ENCODE measurements at places on chromosomes 6 and 20.

- no peak for DNase-seq
Observed at GRCh38 chr6:169425628-169426370, 172.2 kb upstream of the THBS2 start.

GRCh38 chr6:76888351-76888750 lies 574.9 kb downstream of the HTR1B start:
- no peak for DNase-seq

- no peak for DNase-seq
Observed at GRCh38 chr6:140078561-140079125, 704.2 kb upstream of the CITED2 start.

GRCh38 chr20:10438217-10438616 lies 3.1 kb downstream of the SLX4IP start:
- no peak for DNase-seq

- no peak for DNase-seq
Observed at GRCh38 chr6:21707524-21708319, 114.2 kb downstream of the SOX4 start.

DNA sequence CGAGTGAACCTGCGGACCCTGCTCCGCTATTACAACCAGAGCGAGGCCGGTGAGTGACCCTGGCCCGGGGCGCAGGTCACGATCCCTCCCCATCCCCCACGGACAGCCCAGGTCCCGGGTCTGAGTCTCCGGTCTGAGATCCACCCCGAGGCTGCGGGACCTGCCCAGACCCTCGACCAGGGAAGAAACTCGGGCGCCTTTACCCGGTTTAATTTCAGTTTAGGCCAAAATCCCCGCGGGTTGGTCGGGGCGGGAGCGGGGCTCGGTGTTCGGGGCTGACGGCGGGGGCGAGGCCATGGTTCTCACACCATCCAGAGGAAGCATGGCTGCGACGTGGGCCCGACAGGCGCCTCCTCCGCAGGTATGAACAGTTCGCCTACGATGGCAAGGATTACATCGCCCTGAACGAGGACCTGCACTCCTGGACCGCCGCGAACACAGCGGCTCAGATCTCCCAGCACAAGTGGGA lies 46.9 kb upstream of the TRIM26 start:
- peak; percentile 15 for DNase-seq

DNA sequence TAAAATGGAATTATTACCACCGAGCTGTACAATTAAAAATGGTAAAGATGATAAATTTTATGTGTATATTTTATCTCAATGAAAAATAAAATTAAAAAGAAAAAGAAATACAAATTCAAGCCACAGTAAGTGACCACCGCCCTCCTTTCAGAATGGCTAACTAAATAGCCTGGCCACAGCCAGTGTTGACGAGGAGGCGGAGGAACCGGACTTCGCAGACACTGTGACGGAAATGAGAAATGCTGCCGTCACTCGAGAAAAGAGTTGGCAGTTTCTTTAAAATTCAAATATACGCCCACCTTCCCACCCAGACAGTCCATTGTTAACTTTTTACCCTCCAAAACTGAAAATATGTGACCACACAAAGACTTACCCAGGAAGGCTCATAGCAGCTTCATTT lies 50.0 kb downstream of the FOXF2 start:
- DNase-seq, result no peak

- DNase-seq, result peak; percentile 48
Observed at GRCh38 chr20:4813863-4814695, 92.4 kb downstream of the PRND start.

DNA sequence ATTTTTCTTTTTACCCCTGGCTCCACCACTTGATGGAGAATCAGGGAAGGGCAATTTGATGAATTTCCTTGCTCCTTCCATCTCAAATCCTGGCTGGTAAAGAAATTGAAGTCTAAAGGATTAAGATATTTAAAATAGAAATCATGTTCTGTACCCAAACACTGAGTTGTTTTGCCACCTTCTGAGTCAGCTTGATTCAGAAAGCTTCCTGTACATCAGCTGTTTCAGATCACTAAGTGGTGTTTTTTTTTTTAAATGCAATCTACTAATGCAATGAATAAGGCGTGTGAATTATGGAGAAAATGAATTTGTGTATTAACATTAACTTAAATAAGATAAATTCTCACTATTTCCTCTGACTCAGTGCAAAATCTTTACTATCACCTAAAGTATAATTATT lies 11.5 kb upstream of the POPDC3 start:
- DNase-seq, result no peak

DNA sequence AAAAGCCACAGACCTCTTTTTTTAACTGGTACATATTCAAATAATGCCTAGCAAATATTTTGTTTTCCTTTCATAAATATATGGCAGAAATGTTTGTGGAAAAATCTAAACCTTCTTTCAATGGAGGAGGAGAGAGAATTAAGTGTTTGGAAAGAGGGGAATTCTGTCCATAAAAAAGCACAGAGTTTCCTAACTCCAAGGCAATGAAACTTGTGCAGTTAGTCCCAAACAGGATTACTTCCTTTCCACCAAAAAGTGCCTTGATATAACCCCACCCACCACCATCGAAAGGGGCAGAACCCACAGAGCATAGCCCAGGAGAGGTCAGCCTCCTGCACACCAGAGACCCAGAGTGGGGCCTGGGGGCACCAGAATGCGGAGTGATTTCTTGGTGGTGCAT lies 106.3 kb downstream of the OGFRL1 start:
- no peak for DNase-seq

DNA sequence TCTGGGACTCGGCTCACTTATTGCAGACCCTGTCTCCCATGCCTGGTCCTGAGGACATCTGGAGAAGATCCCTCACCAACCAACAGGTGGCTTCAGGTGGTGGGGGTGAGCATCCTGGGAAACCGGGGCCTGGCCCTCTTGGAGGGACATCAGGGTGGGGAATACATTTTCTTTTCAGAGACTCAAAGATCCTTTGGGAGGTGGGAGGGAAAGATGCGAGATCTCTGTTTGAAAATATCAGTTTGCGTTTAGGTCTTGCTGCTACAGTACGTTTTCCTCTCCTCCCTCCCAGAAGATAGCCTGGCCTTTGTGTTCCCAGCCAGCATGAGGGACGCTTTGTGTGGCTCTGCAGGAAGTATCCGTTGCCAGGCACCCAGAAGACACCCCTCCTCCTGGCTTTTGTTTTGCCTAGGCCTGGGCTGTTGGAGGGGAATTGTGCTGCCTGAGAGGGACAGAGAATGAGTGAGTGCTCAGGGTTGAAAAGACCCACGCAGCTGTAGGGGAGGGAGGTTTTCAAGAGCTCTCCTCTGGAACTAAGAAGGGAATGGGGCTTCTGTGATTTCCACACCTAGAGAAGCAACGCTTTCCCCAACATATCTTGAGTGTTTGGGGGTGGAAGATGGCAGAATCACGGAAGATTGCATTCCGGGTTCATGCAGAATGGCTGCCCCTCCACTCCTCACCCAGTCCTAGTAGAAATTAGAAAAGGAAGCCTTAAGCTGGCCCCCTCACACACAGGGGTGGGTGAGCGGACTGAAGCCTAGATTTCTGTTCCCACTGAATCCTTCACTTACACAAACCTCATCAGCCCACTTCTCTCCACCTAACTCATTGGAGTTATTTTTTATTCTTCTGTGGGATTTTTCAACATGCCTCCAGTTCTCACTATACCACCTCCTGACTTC lies 22.0 kb upstream of the SLC2A12 start:
- no peak for DNase-seq

DNA sequence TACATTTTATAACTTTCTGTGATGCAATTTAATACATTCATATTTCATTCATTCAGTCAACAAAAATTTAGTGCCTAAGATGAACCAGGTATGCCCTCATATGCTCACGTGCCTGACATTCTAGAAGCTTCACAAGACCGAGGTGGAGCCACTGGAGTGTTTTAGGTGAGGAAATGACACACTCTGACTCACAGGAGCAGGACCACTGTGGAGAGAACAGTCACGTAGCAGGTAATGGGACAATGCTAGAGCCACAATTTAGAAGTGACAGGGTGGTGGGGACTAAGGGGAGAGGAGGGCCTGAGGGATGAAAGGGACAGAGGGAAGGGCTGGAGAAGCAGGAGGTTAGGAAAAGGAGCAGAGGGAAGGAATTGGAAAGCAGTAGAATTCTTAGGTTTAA lies 17.6 kb upstream of the HLA-A start:
- DNase-seq, result no peak

DNA sequence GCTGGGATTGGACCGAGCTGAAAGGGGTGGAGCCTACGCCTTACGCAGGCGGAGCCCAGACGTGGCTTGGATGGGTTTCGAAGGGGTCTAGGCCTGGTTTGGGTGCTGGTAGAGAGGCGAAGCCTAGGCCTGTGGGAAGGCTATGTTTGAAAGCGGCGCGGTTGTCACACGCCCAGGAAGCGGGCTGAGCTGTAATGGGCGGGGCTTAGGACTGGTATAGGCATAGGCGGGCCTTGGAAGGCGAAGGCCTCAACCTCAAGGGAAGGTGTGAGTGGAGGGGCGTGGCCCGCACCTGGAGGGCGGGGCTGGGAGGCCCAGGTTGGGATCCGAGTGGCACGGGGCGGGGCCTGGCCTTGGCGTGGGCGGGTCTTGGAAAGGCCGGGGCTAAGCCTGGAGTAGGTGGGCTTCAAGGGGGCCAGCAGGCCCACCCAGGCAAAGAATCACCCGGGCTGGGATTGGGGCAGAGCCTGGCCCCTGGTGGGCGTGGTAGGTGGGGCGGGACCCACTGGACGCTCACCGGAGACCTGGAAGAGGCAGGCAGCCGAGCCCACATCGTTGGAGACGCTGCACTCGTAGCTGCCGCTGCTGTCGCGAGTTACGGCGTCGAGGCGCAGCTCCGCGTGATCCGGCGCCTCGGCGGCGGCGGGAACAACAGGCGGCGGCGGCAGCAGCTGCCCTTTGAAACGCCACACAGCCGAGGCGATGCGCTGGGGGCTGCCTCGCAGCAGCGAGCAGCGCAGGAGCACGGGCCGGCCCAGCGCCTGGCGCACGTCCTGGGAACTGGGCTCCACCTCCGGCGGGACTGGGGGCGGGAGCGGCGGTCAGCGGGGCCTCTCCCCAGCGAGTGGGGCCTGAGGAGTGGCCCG lies 49.0 kb downstream of the MDGA1 start:
- no peak for DNase-seq

GRCh38 chr20:7856756-7857155 lies 83.5 kb downstream of the HAO1 start:
- no peak for DNase-seq

GRCh38 chr20:36385503-36385902 lies 79.4 kb downstream of the DLGAP4 start:
- DNase-seq, result no peak

GRCh38 chr20:51516855-51517254 lies 25.7 kb downstream of the NFATC2 start:
- no peak for DNase-seq

DNA sequence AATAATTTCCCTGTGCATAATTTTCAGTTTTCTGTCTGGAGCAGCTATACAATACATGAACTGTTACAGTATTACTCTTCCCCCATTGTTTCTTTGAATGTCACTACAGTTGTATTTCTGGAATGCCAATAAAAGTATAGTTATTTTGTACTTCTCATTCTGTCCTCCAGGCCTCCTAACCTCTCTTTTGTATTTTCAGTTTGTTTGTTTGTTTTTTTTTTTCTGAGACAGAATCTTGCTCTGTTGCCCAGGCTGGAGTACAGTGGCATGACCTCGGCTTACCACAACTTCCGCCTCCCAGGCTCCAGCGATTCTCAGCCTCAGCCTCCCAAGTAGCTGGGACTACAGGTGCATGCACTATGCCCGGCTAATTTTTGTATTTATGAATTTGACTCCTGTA lies 16.8 kb upstream of the ARID1B start:
- no peak for DNase-seq

DNA sequence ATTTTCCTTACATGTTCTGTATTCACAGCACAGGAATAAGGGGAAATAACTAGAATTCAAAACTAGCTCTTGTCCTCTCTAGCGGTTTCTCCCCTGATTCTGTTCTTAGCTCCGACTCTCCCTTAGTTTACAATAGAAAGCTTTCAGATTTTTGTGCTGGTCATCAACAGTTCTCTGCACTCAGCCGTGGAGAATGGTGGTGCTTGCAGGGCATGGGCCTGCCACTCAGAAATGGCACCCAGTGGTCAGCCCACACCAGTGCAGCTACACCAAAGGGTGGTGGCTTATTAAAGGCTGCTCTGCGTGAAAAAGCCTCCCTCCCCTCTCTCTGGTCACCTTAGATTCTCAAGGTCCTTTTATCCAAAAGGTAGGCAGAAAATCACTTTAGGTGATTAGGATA lies 123.5 kb downstream of the SASH1 start:
- DNase-seq, result no peak

DNA sequence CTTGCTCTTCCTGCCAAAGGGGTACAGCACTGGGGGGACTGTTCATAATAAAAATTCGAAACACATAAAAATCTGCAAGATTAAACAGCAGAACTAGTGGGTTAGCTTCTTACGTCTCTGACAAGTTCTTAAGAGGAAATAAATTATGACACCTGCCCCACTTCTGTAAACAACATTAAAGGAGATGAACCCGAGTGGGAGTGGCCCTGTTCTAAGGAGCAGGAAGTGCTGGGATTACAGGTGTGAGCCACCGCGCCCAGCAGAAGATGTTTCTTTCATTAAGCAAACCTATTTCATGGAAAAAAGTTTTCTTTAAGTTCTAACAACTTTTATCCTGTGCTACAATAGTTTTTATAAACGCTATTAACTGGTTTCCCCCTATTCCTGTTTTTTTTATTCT lies 24.6 kb downstream of the USP45 start:
- no peak for DNase-seq

- no peak for DNase-seq
Observed at GRCh38 chr6:12075067-12075563, 63.0 kb downstream of the HIVEP1 start.

DNA sequence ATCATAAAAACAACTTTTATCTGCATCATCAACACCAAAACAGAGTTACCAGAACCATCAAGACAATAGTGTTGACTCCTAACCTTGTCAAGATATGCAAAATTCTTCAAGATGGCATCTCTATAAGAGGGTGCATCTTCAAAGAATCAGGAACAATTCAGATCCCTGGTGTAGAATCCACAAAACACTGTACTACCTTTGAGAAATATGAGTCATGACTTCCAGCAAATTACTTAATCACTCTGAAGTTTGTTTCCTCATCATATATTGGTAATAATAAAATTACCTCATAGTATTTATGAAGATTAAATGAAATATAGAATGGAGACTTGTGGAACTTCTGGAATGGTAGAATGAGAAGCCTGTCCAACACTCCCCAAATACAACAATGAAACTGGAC lies 221.3 kb upstream of the SUPT3H start:
- DNase-seq, result no peak

- no peak for DNase-seq
Observed at GRCh38 chr6:137122612-137123011, 50.8 kb downstream of the IL22RA2 start.

GRCh38 chr6:77633993-77634715 lies 18.7 kb upstream of the MEI4 start:
- DNase-seq, result no peak
